ENCODE measurements at places on chromosomes 13 and 19.
A peak's percentile ranks its signal among the peaks of the same experiment; 100 is the strongest.

- DNase-seq, result no peak
These were observed 9.9 kb downstream of the MYDGF start for GRCh38 chr19:4660181-4660791.

DNA sequence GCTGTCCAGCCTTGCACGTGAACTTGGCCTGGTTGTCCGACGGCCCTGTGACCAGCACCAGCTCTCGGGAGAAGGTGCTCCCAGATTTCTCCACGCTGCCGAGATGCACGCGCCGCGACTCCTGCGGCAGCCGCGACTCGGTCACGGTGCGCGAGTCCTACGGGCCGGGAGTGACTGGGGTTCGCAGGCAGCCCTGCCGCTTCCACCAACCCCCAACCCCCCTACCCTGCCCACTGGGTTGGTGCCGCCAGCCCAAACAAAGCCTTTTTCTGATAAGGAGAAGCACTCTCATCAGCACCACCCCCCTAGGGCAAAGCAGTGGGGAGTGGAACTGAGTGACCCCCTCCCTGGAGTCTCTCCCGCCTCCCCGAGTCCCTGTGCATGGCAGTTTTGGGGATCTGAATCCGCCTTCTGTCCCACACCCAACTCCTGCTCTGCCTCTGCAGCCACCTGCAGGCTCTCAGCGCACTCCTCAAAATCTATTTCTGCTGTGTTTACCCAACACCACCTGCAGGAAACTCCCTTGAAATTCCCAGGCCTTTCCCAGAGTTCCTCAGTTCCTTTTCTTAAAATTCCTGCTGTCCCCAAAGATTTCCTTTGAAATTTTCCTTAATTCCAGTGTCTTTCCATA, 6.2 kb downstream of the NPHS1 start:
- no peak for DNase-seq

DNA sequence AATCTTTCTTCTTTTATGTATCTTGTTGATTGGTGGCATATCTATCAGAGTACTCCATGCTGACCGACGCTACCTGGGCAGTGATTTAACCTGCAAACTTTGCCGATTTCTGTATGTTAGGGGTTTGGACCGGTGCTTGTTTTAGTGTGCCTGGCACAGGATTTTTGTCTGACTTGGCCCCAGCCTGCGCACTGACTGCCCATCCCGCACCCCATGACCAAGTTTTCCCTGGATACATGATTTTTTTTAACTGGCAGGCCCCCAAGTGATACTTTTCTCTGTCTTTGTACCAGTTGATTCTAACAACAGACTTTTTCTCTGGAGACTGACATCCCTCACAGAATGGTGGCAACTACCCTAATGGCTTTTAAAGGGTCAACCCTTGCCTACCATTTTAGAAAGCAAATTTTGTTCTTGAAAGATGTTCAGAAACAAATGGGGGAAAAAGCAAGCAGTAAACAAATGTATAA, 69.0 kb upstream of the C1QTNF9B start:
- peak; percentile 52 for DNase-seq

DNA sequence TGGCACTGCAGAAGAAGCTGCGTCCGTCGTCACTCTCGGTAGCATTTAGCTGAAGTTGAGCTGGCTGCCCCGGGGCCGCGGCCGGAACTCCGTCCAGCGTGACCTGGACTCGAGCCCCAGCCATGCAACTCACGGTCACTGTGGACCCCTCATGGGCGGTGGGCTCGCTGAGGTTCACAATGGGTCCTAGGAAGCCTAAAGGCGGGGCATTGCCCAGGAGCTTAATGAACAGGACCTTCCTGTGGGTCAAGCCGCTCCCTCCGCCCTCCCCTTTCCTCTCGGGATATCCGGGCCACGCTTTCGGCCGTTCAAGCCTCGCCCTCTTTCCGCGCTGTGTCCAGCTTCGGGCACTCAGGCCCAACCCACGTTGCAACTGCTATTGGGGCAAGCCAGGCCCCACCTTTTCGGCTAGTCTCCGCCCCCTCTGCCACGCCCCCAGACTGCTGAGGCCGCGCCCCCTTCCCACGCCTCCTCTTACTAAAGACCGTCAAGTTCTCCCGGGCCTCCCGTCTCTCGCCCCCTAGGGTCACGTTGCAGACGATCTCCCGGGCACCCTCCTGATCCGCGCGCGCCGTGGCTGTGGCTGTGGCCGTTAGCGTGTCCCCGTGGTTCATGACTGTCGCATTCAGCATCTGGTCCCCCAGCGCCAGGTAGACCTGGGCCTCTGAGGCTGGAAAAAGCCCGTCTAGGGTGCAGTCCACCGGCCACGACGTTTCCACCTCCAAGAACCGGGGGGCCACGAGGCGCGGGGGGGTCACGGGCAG, 1.4 kb upstream of the RAVER1 start:
- peak; percentile 77 for DNase-seq

- DNase-seq, result no peak
These were observed 19.3 kb upstream of the TMEM255B start for GRCh38 chr13:113739527-113740285.

- no peak for DNase-seq
These were observed 838 bp upstream of the MYADM start for GRCh38 chr19:53866865-53867224.

- no peak for DNase-seq
These were observed 484.0 kb downstream of the MYO16 start for GRCh38 chr13:109113427-109113826.

DNA sequence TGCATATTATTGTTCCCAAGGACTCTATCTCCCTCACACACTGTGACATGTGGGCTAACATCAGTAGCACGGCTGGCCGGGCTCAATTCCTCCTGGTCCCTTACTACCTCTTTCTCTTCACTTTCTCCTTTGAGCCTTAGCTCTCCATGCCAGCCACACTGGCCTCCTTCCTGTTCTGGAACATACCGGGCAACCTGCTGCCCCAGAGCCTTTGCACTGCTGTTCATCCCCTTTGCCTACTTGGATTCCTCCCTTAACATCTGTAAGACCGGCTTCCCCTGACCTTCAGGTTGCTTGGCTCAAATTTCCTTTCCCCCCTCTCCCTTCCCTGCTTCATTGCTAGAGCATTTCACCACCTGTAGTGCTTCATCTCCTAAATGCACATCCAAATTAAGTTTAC, 17.1 kb downstream of the IRS2 start:
- no peak for DNase-seq

DNA sequence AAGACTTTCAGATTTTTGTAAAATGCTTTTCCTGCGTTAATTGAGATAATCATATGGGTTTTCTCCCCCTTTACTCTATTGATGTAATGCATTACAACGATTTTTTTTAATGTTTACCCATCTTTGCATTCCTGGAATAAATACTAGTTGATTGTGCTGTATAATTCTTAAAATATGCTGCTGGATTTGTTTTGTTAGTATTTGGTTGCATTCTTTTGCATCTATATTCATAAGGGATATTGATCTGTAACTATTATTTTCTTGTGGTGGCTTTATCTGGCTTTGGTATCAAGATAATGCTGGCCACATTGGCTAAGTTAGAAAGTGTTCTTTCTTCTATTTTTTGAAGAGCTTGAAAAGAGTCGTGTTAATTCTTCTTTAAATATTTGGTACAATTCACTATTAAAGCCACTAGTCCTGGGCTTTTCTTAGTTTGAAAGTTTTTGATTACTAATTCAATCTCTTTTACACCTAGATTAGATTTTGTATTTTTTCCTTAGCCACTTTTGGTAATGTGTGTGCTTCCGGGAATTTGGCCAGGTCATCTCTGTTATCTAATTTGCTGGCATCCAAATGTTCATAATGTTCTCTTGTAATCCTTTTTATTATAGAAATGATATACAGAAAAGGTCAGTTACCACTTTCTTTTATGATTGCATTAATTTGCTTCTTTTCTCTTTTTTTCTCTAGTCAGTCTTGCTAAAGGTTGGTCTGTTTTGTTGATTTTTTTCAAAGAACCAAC, 29.8 kb downstream of the KL start:
- DNase-seq, result no peak

DNA sequence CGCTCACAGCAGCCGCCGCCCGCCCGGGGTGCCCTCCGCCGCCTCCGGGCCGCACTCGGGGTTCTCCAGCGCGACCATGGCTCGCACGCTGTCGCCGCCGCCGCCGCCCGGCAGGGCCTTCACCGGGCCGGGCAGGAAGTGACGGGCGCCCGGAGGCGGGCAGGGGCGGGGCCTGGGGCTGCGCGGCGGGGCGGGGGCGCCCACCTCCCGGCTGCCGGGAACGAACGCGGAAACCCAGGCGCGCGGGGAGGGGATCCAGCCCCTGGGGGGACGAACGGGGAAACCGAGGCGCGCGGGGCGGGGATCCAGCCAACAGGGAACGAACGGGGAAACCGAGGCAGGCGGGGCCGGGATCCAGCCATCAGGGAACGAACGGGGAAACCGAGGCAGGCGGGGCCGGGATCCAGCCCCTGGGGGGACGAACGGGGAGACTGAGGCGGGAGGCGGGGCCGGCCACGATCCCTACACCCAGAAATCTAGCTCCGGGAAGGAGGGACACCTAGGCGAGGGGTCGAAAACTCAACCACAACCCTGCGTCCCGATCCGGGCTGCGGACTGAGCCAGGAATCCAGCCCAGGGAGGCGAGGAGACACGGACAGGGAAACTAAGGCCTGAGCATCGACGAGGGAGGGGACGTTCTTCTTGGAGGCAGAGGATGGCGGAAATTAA, at the start of gene R3HDM4:
TSS of gene R3HDM4 (minus strand) at position 140 of the 669 bp plus-strand sequence. CDS start at position 78, 62 bp downstream.
- peak; percentile 93 for DNase-seq

GRCh38 chr19:6862673-6863078, 24.7 kb upstream of the ADGRE1 start:
- peak; percentile 95 for DNase-seq

DNA sequence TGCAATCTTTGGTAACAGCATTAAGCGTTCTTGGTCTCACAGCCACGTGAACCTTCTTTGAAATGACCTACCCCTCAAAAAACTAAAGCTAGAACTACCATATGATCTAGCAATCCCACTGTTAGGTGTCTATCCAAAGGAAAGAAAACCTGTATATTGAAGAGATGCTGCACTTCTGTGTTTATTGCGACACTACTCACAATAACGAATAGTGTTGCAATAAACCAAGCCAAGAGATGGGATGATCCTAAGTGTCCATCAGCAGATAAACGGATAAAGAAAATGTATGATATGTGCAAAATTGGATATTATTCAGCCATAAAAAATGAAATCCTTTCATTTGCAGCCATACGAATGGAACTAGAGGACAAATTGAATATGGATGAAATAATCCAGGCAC, 637.9 kb downstream of the EFNB2 start:
- no peak for DNase-seq

- no peak for DNase-seq
These were observed 2.0 kb downstream of the COL4A1 start for GRCh38 chr13:110305001-110305400.

GRCh38 chr13:111491659-111492058, 171.2 kb downstream of the TEX29 start:
- DNase-seq, result no peak

- no peak for DNase-seq
These were observed 748.2 kb upstream of the SLITRK5 start for GRCh38 chr13:86922936-86923335.

DNA sequence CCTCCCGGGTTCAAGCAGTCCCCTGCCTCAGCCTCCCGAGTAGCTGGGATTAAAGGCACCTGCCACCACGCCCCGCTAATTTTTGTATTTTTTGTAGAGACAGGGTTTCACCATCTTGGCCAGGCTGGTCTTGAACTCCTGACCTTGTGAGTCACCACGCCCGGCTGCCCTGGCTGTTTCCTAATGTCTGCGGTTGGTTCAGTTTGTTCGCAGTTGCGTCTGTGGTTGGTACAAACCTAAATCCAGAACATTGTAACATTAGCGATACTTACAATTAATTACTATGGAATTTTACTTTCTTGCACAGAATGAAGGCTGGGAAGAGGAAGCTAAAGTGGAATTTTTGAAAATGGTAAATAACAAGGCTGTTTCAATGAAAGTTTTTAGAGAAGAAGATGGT, 38.1 kb downstream of the RNF17 start:
- no peak for DNase-seq

- DNase-seq, result no peak
These were observed 11.0 kb downstream of the ZNF552 start for GRCh38 chr19:57803594-57804325.

GRCh38 chr13:97542102-97542685, 108.2 kb downstream of the RAP2A start:
- DNase-seq, result no peak

- DNase-seq, result no peak
These were observed 173.9 kb downstream of the DCLK1 start for GRCh38 chr13:35957241-35957731.

DNA sequence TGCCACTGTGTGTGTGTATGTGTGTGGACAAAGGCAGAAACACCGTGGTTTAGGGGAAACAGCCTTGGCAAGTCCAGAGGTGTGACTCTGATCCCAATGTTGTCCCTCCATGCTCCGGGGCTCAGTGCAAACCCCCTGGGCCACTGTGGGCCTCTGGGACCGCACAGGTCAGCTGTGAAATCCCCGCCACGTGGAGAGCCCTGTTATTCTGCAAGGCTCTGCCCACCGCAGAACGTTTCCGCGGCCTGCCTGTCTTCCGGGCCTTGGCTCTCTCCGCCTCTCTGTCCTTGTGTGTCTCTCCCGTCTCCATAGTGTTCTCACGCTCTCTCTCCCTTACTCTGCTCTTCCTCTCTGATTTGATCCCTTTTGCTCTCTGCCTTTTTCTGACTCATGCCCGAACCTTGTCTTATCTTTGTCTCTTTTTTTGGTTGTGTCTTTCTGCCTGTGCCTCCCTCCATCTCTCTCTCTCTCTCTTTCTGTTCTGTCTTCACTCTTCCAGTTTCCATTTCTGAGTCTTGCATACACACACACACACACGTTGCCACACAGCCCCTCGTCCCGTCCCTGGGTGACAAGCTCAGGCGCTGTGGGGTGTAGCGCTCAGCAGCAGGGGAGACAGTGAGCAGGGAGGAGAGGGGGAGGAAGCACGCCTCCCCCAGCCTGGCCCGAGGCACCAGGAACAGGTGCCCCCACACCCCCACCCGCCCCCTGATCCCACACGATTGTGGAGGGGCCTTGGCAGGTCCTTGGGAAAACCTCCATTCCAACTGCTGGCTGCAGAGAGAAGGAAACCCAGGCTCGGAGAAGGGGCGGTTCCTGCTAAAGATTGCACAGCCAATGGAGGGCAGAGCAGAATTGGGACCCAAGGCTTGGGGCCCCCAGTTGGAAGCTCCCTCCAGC, 3.0 kb downstream of the TTYH1 start:
- DNase-seq, result no peak

DNA sequence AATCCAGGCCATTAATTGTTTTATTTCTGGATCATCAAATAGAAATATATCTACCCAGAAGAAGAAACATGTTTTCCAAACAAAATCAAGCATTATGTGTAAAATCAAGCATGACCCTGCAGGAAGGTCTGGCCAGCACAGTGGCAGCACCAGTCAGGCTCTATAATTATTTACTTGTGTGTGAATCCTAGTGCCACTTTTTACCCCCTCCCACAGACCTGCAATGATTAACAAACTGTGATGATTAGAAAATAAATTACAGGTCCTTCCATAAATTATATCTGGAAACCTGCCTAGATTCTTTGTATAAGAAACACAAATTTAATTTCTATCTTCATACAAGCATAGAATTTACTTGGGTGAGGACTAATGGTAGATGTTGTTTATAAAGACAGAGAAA, 186.1 kb downstream of the GPC6 start:
- no peak for DNase-seq

DNA sequence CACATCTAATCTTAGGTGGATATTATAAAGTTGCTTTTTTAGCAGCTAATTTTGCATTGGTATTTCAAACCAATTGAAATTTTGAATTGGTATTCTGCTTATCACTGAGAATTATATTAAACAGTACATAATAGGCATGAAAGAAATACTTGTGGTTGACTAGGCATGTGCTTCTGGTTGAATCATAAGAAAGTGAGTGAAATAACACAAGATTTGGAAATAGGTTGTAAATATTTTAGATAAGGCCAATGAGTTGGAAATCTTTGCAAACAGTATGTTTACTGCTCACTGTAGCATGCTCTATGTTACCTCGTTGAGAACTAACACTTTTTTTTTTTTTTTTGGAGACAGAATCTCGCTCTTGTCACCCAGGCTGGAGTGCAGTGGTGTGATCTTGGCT, 66.8 kb upstream of the RFC3 start:
- no peak for DNase-seq
